ENCODE measurements at places on chromosomes 12 and 14. TPM values are rescaled to one million over a fixed set of nuclear protein-coding genes. Genes with fewer than 3 reads are reported as not detected.

- H3K4me1 ChIP-seq = peaks cover 18% of the 10 kb centered on the region
- H3K36me3 ChIP-seq = no peaks in the 10 kb centered on the region
- no peak overlapping the region for H3K27ac ChIP-seq
- no peak overlapping the region for H3K4me3 ChIP-seq
Measured at GRCh38 chr12:98752726-98753125, 107.6 kb downstream of the APAF1 start.

The IKBIP gene
- 27.0 TPM for total RNA-seq

- H3K27ac ChIP-seq = no peak overlapping the region
- H3K4me3 ChIP-seq = no peak overlapping the region
- H3K4me1 ChIP-seq = peaks cover 13% of the 10 kb centered on the region
- peaks cover 11% of the 10 kb centered on the region for H3K27me3 ChIP-seq
- no peaks in the 10 kb centered on the region for H3K36me3 ChIP-seq
Measured at GRCh38 chr12:105427883-105428282, 97.4 kb downstream of the C12orf75 start.

The SLC6A13 gene
- 0.30 TPM for total RNA-seq

The IFI27 gene
- 3.1 TPM for total RNA-seq

The RNU4-1 gene
- total RNA-seq = 1,150 TPM

GRCh38 chr14:92973261-92973797 lies 50.4 kb downstream of the CHGA start:
- DNase-seq = peak; percentile 61
- no peak overlapping the region for H3K4me3 ChIP-seq
- H3K4me1 ChIP-seq = no peaks in the 10 kb centered on the region
- H3K36me3 ChIP-seq = peaks cover 31% of the 10 kb centered on the region

- H3K4me3 ChIP-seq = no peak overlapping the region
- DNase-seq = no peak
- no peaks in the 10 kb centered on the region for H3K4me1 ChIP-seq
- peaks cover 14% of the 10 kb centered on the region for H3K27me3 ChIP-seq
Measured at GRCh38 chr12:103710544-103710943, 123.5 kb downstream of the STAB2 start.

The PXMP2 gene
- 14.3 TPM for total RNA-seq

The HOXC12 gene
- total RNA-seq = not detected

DNA sequence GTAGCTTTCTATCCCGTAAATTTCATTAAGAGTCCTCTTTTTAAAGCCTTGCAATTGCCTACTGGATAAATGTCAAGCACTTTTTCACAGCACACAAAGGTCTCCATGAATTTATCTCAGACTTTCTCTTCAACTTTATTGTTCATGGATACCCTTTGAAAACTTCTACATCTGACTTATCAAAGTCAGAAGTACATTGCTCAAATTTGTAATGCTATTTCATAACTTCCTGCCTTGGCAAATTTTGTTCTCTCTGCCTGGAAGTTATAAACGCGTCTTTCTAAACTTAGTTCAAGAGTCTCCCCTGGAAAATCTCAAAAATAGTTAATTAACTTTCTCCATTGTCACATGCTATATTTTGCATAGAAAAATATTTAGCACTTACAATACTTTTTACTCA lies 55.9 kb upstream of the RERGL start:
- no peak for DNase-seq
- no peak overlapping the region for H3K4me3 ChIP-seq
- no peaks in the 10 kb centered on the region for H3K36me3 ChIP-seq
- no peaks in the 10 kb centered on the region for H3K4me1 ChIP-seq
- no peaks in the 10 kb centered on the region for H3K27me3 ChIP-seq
- H3K27ac ChIP-seq = no peak overlapping the region

The TAS2R19 gene
- total RNA-seq = 1.6 TPM

DNA sequence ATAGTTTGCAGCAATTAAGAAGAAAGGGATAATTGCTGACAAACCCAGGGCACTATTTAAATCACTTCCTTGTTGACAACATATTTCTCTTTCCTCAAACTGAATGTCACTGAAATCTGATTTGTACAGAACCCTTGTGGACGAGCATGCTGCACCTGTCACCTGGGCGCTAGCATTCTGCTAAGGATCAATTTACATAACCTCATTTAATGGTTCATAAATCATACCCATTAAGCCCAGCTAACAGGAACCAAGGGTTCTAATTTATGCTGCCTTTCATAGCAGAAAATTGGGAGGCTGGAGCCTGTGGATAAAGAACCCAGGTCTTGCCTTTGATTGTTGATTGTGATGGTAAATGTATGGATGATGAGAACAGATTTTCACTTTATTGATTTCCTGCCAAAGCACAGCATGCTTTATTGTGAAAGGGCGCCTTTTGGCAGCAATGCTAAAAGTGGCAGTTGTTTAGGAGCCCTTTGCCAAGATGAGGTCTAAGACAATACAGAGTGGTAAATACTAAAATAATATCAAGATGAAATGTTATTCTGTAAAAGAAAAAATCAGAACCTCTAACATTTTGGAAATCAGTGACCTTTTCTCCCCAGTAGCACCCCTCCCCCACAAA lies 95.4 kb downstream of the NKX2-1 start:
- DNase-seq = no peak
- peaks cover 2% of the 10 kb centered on the region for H3K27me3 ChIP-seq
- H3K27ac ChIP-seq = no peak overlapping the region
- H3K4me3 ChIP-seq = no peak overlapping the region
- H3K4me1 ChIP-seq = no peaks in the 10 kb centered on the region

GRCh38 chr12:75722714-75723200 lies 211.3 kb upstream of the KRR1 start:
- H3K27me3 ChIP-seq = peaks cover 5% of the 10 kb centered on the region
- no peaks in the 10 kb centered on the region for H3K36me3 ChIP-seq
- peak; percentile 50 for DNase-seq
- H3K4me1 ChIP-seq = peaks cover 14% of the 10 kb centered on the region

- H3K4me1 ChIP-seq = peaks cover 44% of the 10 kb centered on the region
- no peaks in the 10 kb centered on the region for H3K27me3 ChIP-seq
- peak overlapping the region; percentile 98 for H3K27ac ChIP-seq
- DNase-seq = no peak
- H3K36me3 ChIP-seq = peaks cover 24% of the 10 kb centered on the region
- H3K4me3 ChIP-seq = peak overlapping the region; percentile 76
Measured at GRCh38 chr12:14367040-14367661, 1.7 kb downstream of the ATF7IP start.

GRCh38 chr14:26702721-26703230 lies 104.9 kb upstream of the NOVA1 start:
- H3K27me3 ChIP-seq = no peaks in the 10 kb centered on the region
- H3K27ac ChIP-seq = no peak overlapping the region
- H3K36me3 ChIP-seq = no peaks in the 10 kb centered on the region
- no peaks in the 10 kb centered on the region for H3K4me1 ChIP-seq
- no peak for DNase-seq
- no peak overlapping the region for H3K4me3 ChIP-seq

DNA sequence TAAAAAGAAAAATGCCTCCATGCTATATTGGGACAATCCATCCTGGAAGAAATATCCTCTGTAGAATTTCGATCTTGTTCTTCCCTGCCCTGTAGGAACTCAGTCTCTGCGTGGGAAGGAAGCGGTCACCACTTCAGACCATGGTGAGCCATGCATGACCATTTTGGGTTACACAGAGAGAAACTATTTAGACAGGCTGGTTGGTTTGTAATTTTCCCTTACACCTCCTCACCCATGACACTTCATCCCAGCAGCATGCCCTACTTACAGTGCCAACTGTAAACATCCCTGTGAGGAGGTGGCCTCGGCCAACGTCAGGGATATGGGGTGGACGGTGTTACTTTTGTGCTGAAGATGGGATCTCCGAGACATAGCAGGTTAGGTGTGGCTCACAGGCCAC lies 121.4 kb downstream of the SMOC1 start:
- no peak overlapping the region for H3K27ac ChIP-seq
- DNase-seq = no peak
- H3K27me3 ChIP-seq = peaks cover 16% of the 10 kb centered on the region
- no peak overlapping the region for H3K4me3 ChIP-seq
- no peaks in the 10 kb centered on the region for H3K4me1 ChIP-seq
- H3K36me3 ChIP-seq = no peaks in the 10 kb centered on the region

GRCh38 chr12:108287227-108287626 lies 51.9 kb downstream of the CMKLR1 start:
- H3K4me3 ChIP-seq = no peak overlapping the region
- no peak for DNase-seq
- peaks cover 8% of the 10 kb centered on the region for H3K4me1 ChIP-seq
- H3K36me3 ChIP-seq = no peaks in the 10 kb centered on the region
- peaks cover 3% of the 10 kb centered on the region for H3K27me3 ChIP-seq

GRCh38 chr14:21073921-21074320 lies 3.8 kb downstream of the ARHGEF40 start:
- no peak overlapping the region for H3K4me3 ChIP-seq
- H3K27ac ChIP-seq = no peak overlapping the region
- no peaks in the 10 kb centered on the region for H3K36me3 ChIP-seq

DNA sequence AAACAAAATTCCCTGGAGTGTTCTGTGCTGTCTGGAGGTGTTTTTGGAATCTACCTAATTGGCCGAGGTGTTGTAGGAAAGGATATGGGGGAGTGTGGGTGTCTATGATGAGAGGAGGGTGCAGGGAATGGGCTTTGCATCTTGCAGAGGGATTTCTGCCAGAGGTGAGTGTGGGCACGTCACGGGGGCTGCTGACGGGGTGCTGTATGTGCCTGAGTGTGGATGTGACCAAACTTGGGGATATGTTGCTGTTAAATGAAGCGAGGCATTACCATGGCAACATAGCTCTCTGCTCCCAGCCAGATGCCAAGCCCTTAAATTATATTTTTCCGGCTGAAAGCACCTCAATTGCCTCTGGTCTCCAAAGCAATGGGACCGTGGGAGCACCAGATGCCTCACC lies 44.3 kb upstream of the SPTLC2 start:
- H3K4me1 ChIP-seq = peaks cover 3% of the 10 kb centered on the region
- H3K36me3 ChIP-seq = no peaks in the 10 kb centered on the region
- no peak overlapping the region for H3K4me3 ChIP-seq
- no peaks in the 10 kb centered on the region for H3K27me3 ChIP-seq
- DNase-seq = no peak
- no peak overlapping the region for H3K27ac ChIP-seq

The SYT1 gene
- not detected for total RNA-seq

DNA sequence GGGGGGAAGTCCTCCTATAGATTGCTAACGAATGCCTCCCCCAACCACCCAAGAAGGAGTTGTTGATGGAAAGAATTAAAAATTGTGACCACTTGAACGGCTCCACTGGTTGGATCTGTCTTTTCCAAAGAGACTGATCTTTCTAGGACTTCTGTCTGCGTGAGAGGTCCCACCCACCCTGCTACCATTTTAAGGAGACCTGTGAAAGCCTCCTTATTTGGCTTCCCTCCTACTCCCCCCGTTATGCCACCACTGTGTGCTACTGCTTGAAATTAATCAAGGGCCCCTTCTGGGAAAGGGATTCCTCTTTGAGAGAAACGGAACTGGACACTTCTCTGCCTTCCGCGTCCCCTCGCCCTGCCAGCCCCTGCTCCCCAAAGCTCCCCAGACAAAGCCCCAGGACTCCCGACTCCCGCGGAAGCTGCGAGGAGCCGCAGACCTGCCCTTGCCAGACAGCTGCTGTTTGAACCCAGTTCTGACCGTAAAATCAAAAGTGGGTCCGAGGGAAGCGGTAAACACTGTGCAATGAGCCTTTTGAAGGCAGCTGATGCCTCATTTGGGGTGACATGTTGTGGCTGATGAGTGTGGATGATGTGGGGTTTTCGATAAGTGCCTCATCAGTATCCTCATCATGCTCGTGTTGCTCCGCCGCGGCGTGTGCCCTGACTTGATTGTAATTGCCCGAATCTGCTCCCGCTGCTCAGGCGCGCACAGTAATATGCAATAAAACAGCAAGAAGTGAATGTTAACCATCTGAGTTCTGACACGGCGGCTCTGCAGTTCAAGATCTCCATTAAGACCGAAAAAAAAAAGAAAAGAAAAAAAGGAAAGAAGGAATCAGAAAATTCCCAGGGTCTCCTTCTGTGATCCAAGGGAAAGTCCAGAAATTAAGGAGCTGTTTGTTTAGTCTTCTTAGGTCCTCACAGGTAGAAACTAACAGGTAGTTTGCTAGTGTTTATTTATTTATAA lies 48.2 kb downstream of the MBIP start:
- H3K27ac ChIP-seq = peak overlapping the region; percentile 23
- H3K4me3 ChIP-seq = peak overlapping the region; percentile 61
- H3K27me3 ChIP-seq = peaks cover 60% of the 10 kb centered on the region
- DNase-seq = peak; percentile 66
- peaks cover 9% of the 10 kb centered on the region for H3K4me1 ChIP-seq
- no peaks in the 10 kb centered on the region for H3K36me3 ChIP-seq

GRCh38 chr12:114746297-114747011 lies 62.5 kb upstream of the TBX3 start:
- DNase-seq = no peak
- no peaks in the 10 kb centered on the region for H3K36me3 ChIP-seq
- H3K4me1 ChIP-seq = no peaks in the 10 kb centered on the region
- no peak overlapping the region for H3K4me3 ChIP-seq

DNA sequence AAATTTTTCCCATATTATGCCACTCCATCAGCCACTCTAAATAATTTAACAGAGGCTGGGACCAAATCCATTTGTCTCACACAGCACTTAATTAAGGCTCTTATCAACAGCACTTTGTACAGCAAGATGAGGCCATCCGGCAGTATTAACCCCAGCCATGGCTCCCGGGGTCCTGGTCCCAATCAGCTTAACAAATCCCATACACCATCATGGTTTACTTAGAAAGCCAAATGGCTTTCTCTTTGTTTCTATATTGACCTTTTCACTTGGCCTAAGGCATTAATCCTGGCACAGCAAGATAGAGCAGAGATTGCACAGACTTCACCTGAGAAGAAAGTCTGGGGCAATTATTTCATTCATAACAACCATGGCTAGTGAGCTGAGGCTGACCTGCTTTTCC lies 38.6 kb downstream of the SPTSSA start:
- no peaks in the 10 kb centered on the region for H3K36me3 ChIP-seq
- H3K4me1 ChIP-seq = no peaks in the 10 kb centered on the region
- H3K4me3 ChIP-seq = no peak overlapping the region
- H3K27me3 ChIP-seq = no peaks in the 10 kb centered on the region
- no peak for DNase-seq
- no peak overlapping the region for H3K27ac ChIP-seq

GRCh38 chr14:51160871-51161270 lies 66.0 kb upstream of the TRIM9 start:
- H3K36me3 ChIP-seq = no peaks in the 10 kb centered on the region
- DNase-seq = no peak
- no peaks in the 10 kb centered on the region for H3K27me3 ChIP-seq
- H3K27ac ChIP-seq = no peak overlapping the region

DNA sequence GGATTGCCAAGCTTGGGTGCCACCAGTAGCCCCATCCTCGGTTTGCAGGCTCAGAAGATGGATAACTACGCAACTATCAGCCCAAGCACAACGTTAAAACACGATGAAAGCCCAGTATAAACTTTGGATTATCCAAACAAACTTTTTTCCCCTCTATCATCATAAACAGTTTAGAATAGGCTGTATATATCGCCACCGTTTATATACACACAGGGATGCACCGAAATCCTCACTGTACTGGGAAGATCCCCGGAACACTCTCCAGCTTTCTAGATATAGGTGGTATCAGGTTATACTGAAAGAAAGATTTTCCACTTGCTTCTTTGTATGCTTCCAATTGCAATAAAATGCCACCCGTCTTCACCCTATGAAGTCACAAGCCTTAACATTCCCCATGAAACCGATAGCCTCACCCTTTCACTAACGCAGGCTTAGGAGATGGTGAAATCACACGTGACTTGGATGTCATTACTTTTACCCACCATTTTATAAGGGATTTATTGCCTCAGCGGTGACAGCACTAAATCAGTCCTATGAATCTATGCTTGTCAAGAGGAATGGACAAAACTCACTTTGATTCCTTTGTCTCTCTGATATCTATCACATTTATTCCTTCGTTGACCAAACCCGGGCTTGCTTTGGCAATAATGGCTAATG lies 207.6 kb upstream of the FOXN3 start:
- no peak overlapping the region for H3K4me3 ChIP-seq
- H3K4me1 ChIP-seq = peaks cover 79% of the 10 kb centered on the region
- peak overlapping the region; percentile 96 for H3K27ac ChIP-seq
- H3K36me3 ChIP-seq = peaks cover 22% of the 10 kb centered on the region
- H3K27me3 ChIP-seq = no peaks in the 10 kb centered on the region

The NUP37 gene
- total RNA-seq = 100 TPM
